Occipital lobe (tissue), 3 donors: ENCODE measurements at places on chromosomes 6 and 20. TPM values are rescaled to one million over a fixed set of nuclear protein-coding genes. Genes with fewer than 3 reads are reported as not detected.

- no peak for DNase-seq
These were observed 438.4 kb upstream of the SPTLC3 start for GRCh38 chr20:12570371-12570770.

DNA sequence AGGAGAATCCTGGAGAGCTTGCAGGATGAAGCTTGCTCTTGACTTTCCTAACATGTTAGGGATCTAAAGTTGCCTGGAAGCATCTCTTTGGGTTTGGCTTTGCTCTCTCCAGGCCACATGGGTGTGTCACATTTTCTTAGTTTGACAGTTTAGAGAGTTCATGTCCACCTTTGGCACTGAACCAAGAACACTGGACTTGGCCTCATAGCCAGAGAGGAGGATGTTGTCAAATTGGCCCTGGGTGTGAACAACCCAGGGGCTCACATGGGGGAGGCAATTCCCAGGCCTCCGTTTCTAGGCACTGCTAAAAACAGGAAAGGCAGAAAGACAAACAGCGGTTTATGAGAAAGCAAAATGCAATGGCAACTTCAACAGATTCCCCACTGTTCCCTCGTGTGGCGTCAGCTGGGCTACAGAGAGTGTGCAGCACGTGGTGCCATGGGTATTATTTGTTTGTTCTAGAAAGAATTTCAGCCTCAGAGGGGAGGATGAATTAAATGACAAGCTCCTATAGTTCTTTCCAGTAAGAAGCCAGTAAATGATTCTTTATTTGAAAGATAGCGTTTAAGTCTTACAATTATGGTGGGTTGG is 93.9 kb downstream of the CLIC5 start:
- no peak for DNase-seq

DNA sequence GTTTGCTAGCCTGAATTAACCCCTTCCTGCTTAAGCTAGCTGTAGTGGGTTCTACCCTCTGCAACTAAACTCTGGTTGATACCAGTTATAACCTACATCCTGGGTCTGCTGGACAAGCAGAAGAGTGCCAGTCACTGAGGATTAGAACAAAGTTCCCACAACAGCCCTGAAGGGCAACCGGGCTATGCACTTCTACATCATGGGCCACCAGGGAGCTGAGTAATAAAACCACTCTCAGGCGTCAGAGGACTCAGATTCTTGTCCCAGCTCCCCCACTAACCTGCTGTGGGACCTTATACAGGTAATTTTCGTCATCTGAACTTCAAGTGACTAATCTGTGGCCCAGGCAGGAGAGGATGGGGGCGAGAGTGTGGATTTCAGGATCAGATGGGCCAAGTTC is 56.8 kb downstream of the EYA2 start:
- DNase-seq = no peak

- no peak for DNase-seq
These were observed 2.0 kb downstream of the FYN start for GRCh38 chr6:111871207-111871606.

DNA sequence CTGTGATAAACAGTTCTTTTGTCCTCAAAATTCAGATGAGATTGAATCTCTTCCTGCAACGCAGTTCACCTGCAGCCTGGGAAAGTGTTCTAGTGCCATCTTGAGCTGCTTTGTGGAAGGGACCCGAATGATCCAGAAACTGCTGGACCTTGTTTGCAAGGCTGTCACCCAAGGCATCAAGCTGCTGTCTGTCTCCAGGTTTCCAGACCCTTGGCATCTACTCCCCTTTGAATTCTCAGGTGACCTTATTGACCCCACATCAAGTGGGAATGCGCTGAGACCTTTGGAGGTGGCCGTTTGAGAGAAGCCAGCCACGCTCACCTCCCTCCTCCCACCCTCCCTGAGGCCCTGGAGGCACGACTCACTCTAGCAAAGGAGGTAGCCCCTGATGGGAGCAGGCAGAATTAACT is 112.5 kb downstream of the EDN3 start:
- DNase-seq = no peak

- no peak for DNase-seq
These were observed 90.4 kb downstream of the FNDC1 start for GRCh38 chr6:159259441-159260125.

ADGRF5 gene
- total RNA-seq = 8.0 TPM

MOG gene
- not detected for total RNA-seq
